A549 (cell line): ENCODE measurements at places on chromosomes 6 and 20. TPM values are rescaled to one million over a fixed set of nuclear protein-coding genes. Genes with fewer than 3 reads are reported as not detected.

GRCh38 chr20:21272679-21273078 lies 30.5 kb upstream of the XRN2 start:
- DNase-seq: no peak

DNA sequence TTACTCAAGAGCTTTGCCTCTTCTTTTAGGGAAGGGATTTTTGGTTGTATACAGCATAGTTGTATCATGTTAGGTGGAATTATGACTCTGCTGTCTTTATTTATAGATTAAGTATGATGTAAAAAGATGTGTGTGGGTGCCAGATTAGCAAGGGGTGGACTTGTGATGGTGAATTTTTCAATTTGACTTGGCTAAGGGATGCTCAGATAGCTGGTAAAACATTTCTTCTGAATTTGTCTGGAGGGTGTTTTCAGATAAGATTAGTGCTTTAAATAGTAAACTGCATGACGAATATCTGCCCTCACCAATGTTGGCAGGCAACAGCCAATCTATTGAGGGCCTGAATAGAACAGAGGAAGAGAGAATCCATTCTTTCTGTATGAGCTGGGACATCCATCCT lies 173.3 kb upstream of the TNFAIP3 start:
- no peak for DNase-seq

DNA sequence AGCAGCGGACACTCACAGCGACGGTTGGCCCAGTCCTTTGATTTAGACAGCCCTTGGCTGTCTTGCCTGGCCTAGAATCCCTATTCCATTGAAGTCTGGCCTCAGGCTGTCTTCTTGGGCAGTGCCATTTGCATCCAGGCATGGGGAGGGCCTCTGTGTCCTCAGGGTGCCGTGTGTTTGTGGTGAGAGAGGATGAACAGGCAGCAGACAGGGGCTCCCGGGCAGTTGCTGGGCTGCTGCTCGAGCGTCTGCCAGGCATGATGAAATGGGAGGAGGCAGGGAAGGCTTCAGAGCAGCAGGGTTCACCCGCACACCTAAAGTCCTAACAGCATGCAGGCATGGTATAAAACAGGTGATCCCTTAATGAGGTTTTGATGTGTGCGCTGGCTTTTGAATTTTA lies 126.9 kb downstream of the SOBP start:
- no peak for DNase-seq

GRCh38 chr6:1136415-1136774 lies 175.5 kb upstream of the FOXQ1 start:
- DNase-seq: no peak

DNA sequence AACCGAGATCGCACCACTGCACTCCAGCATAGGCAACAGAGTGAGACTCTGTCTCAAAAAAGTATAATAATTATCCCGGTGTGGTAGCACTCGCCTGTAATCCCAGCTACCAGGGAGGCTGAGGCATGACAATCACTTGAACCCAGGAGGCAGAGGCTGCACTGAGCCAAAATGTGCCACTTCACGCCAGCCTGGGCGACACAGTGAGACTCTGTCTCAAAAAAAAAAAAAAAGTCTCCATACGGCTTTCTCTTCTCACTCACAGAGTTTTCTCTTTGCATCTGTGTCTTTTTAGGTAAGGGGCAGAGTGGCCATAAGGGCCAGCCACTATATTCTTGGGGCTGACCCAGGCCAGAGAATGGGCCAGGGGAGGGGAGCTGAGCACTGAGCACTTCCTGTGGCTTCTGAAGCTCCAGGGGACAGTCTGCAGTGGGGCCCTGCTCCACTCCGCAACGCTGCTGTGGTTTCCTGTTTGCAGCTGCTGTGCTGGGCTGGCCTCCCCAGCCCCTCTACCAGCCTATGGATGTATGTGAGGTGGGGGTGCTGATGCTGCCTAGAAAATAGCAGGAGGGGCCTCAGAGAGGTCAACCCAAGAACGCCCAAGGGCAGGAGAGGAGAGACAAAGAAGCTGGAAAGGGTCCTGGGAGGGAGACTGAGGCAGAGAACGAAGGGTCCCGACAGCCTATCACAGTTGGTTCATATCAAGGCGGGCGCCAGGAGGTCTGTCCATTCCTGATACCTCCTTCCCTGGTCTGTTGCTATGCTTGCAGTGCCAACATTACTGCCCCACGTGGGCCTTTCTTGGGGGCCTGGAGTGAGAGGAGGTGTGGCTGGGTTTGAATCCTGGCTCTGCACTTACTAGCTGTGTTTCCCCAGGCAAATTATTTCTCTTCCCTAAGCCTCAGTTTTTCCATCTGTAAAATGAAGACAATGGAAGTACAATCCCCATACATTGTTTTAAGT lies 16.0 kb downstream of the SLA2 start:
- DNase-seq: no peak

GRCh38 chr6:119575721-119576120 lies 226.2 kb upstream of the MAN1A1 start:
- no peak for DNase-seq

DNA sequence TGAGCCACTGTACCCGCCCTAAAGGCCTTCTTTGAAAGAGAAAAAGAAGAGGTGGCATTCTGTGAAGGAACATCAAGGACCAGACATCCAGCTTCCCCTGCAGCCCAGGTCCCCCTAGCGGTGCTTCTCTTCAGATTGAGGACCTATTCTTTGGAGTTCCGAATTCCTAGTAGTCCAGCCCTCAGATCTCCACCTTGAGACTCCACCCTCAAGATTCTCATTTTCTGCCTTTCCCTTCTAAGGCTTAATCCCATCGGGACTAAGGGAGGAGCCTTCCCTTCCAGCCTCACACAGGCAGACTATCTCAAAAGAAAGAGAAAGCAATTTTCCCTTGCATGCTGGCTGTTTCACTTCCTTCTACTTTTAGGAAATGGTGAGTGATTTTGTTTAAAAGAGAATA lies 32.5 kb downstream of the MUC22 start:
- peak; percentile 49 for DNase-seq

GRCh38 chr6:51513891-51514747 lies 573.3 kb downstream of the PKHD1 start:
- DNase-seq: no peak

GRCh38 chr20:12294678-12295077 lies 377.0 kb downstream of the BTBD3 start:
- no peak for DNase-seq

- DNase-seq: no peak
Observed at GRCh38 chr20:3760655-3761348, 6.8 kb downstream of the ADISSP start.

GRCh38 chr6:148967011-148967520 lies 220.2 kb downstream of the UST start:
- DNase-seq: no peak

DNA sequence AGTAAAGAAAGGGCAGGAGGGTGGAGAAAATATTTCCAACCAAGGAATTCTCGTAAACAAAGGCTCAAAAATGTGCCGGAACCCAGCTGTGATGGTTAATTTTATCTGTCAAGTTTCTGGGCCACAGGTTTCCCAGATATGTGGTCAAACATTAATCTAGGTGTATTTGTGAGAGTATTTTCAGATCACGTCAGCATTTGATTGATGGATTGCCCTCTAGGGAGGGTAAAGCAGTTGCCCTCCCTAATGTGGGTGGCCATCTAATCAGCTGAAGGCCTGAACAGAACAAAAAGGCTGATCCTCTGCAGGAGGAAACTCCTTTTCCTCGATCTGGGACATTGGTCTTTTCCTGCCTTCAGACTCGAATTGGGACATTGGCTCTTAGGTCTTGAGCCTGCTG lies 298.7 kb upstream of the TCF21 start:
- DNase-seq: peak; percentile 96

DNA sequence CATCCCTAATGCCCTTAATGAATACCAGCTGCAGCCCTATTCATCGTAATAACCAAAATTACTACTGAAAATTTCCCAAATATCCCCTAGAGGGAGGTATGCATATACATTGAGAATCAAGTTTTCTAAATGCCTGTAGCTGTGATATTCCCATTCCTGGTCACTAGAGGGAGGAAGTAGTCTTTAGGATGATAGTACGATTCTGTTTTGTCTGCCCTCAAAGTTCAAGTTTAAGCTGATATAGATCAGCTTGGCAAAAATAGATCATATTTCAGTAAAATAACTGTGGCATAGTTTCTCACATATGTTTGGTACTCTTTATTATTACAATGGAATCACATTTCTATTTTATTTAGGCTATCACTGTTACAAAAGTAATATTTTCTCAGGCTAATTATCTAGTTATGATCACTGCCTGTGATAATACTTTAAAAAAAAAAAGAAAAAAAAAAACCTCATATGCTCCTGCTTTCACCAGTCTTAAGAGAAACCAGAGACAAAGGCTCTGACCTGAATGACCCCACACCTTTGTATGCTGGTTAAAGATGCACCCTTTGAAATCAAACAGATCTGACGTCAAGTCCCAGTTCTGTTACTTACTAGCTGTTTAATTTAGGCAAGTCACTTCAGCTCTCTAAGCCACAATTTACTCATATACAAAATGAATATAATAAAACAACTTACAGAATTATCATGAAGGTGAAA lies 11.0 kb downstream of the TSPYL1 start:
- peak; percentile 44 for DNase-seq

GRCh38 chr20:46023148-46023484 lies 5.9 kb upstream of the SLC12A5 start:
- DNase-seq: no peak

GRCh38 chr6:99761711-99762110 lies 155.1 kb downstream of the PRDM13 start:
- DNase-seq: no peak

Gene C6orf52
- 1.3 to 1.7 TPM (median 1.4 TPM) in 3 replicates for polyA plus RNA-seq

Gene ZSCAN16
- polyA plus RNA-seq: 5.7 to 6.1 TPM (median 5.8 TPM) in 3 replicates

Gene TSPO2
- polyA plus RNA-seq: not detected in 3 replicates

Gene NRN1
- polyA plus RNA-seq: 0.35 to 0.50 TPM (median 0.38 TPM) in 3 replicates

Gene PPP1R3G
- 0.49 to 0.76 TPM (median 0.72 TPM) in 3 replicates for polyA plus RNA-seq

Gene SSTR4
- polyA plus RNA-seq: 0.08 TPM in 2 of 3 replicates, not detected in the other

Gene OPN5
- polyA plus RNA-seq: not detected in 3 replicates

Gene CDSN
- not detected in 3 replicates for polyA plus RNA-seq

Gene SUMO4
- 0.09 TPM in 1 of 3 replicates, not detected in the others for polyA plus RNA-seq

Gene ZNF391
- polyA plus RNA-seq: 0.34 to 0.48 TPM (median 0.46 TPM) in 3 replicates

Gene HCRTR2
- polyA plus RNA-seq: not detected in 3 replicates
